A549 treated with dexamethasone at 1 μM for 4 hours (cell line): ENCODE measurements at places on chromosomes 3 and 15. TPM values are rescaled to one million over a fixed set of nuclear protein-coding genes. Genes with fewer than 3 reads are reported as not detected.

The P2RY1 gene
- total RNA-seq: 0.37 to 0.54 TPM (median 0.45 TPM) in 5 replicates

The C15orf40 gene
- 41.4 to 57.2 TPM (median 44.2 TPM) in 5 replicates for total RNA-seq

The CD200R1 gene
- total RNA-seq: 0.07 to 0.14 TPM (median 0.09 TPM) in 5 replicates

The PCSK6 gene
- total RNA-seq: 10.4 to 15.6 TPM (median 13.9 TPM) in 5 replicates

The SLCO2A1 gene
- 0.16 to 0.38 TPM (median 0.20 TPM) in 5 replicates for total RNA-seq

The CD96 gene
- not detected in 5 replicates for total RNA-seq

The RAB6B gene
- 1.9 to 3.0 TPM (median 2.5 TPM) in 5 replicates for total RNA-seq

The ATG3 gene
- 46.3 to 52.0 TPM (median 49.3 TPM) in 5 replicates for total RNA-seq

The RHOV gene
- 3.7 to 4.3 TPM (median 3.7 TPM) in 5 replicates for total RNA-seq

The CCDC71 gene
- 11.1 to 15.1 TPM (median 13.7 TPM) in 5 replicates for total RNA-seq

The SH2D7 gene
- total RNA-seq: not detected in 5 replicates

The TMC3 gene
- not detected in 5 replicates for total RNA-seq

The GATA2 gene
- 3.9 to 5.7 TPM (median 4.6 TPM) in 5 replicates for total RNA-seq

The CPLX3 gene
- 0.05 to 0.06 TPM in 2 of 5 replicates, not detected in the others for total RNA-seq

The SLITRK3 gene
- not detected in 5 replicates for total RNA-seq

The RASL12 gene
- 0.08 to 0.17 TPM (median 0.14 TPM) in 4 of 5 replicates, not detected in the other for total RNA-seq

The KLHL24 gene
- total RNA-seq: 5.8 to 10.8 TPM (median 7.5 TPM) in 5 replicates

The PRTG gene
- 8.6 to 10.8 TPM (median 10.0 TPM) in 5 replicates for total RNA-seq

The CHMP2B gene
- total RNA-seq: 84.8 to 103 TPM (median 91.1 TPM) in 5 replicates

The OR5K2 gene
- total RNA-seq: not detected in 5 replicates

The LDHAL6B gene
- total RNA-seq: 0.05 TPM in 1 of 5 replicates, not detected in the others

The SLC12A8 gene
- total RNA-seq: 1.8 to 2.7 TPM (median 2.1 TPM) in 5 replicates

The CPA3 gene
- not detected in 5 replicates for total RNA-seq

The FEZF2 gene
- total RNA-seq: not detected in 5 replicates

The CYP1A1 gene
- total RNA-seq: 1.5 to 2.7 TPM (median 1.6 TPM) in 5 replicates

The XYLB gene
- total RNA-seq: 2.8 to 5.1 TPM (median 4.3 TPM) in 5 replicates

The CD276 gene
- 61.9 to 92.8 TPM (median 91.0 TPM) in 5 replicates for total RNA-seq

The AMOTL2 gene
- total RNA-seq: 40.5 to 55.8 TPM (median 52.6 TPM) in 5 replicates

The GALK2 gene
- 19.1 to 23.8 TPM (median 19.9 TPM) in 5 replicates for total RNA-seq

The CACNA2D2 gene
- total RNA-seq: 0.48 to 0.77 TPM (median 0.67 TPM) in 5 replicates

The TMEM207 gene
- total RNA-seq: not detected in 5 replicates

The KLHL25 gene
- total RNA-seq: 4.5 to 7.0 TPM (median 6.3 TPM) in 5 replicates

The ARGFX gene
- not detected in 5 replicates for total RNA-seq

The COL6A5 gene
- total RNA-seq: not detected in 5 replicates

The FANCD2OS gene
- total RNA-seq: not detected in 5 replicates

The CELF6 gene
- total RNA-seq: 0.11 to 0.21 TPM (median 0.15 TPM) in 4 of 5 replicates, not detected in the other

The EPHA3 gene
- not detected in 5 replicates for total RNA-seq

The POPDC2 gene
- 0.13 to 0.95 TPM (median 0.23 TPM) in 5 replicates for total RNA-seq

The LARP6 gene
- 48.5 to 76.8 TPM (median 71.1 TPM) in 5 replicates for total RNA-seq

The B3GNT5 gene
- total RNA-seq: 20.1 to 29.7 TPM (median 24.4 TPM) in 5 replicates

The SLC35G2 gene
- 22.4 to 24.6 TPM (median 24.3 TPM) in 5 replicates for total RNA-seq

The GRIP2 gene
- total RNA-seq: 0.55 to 1.6 TPM (median 1.2 TPM) in 5 replicates

The MINAR1 gene
- 0.41 to 0.59 TPM (median 0.53 TPM) in 5 replicates for total RNA-seq

The ITIH3 gene
- total RNA-seq: 0.08 to 0.37 TPM (median 0.15 TPM) in 5 replicates

The CMTM8 gene
- total RNA-seq: 8.4 to 15.1 TPM (median 12.8 TPM) in 5 replicates

The LRRC2 gene
- not detected in 5 replicates for total RNA-seq

The ZNF80 gene
- total RNA-seq: 0.04 TPM in 1 of 5 replicates, not detected in the others
